ENCODE measurements at places on chromosomes 11 and 22. TPM values are rescaled to one million over a fixed set of nuclear protein-coding genes. Genes with fewer than 3 reads are reported as not detected.

GRCh38 chr11:44930588-44931302 lies 19.9 kb downstream of the TP53I11 start:
- H3K27ac ChIP-seq: no peak overlapping the region
- no peaks in the 10 kb centered on the region for H3K36me3 ChIP-seq
- no peak for DNase-seq
- no peak overlapping the region for H3K4me3 ChIP-seq
- no peaks in the 10 kb centered on the region for H3K4me1 ChIP-seq

DNA sequence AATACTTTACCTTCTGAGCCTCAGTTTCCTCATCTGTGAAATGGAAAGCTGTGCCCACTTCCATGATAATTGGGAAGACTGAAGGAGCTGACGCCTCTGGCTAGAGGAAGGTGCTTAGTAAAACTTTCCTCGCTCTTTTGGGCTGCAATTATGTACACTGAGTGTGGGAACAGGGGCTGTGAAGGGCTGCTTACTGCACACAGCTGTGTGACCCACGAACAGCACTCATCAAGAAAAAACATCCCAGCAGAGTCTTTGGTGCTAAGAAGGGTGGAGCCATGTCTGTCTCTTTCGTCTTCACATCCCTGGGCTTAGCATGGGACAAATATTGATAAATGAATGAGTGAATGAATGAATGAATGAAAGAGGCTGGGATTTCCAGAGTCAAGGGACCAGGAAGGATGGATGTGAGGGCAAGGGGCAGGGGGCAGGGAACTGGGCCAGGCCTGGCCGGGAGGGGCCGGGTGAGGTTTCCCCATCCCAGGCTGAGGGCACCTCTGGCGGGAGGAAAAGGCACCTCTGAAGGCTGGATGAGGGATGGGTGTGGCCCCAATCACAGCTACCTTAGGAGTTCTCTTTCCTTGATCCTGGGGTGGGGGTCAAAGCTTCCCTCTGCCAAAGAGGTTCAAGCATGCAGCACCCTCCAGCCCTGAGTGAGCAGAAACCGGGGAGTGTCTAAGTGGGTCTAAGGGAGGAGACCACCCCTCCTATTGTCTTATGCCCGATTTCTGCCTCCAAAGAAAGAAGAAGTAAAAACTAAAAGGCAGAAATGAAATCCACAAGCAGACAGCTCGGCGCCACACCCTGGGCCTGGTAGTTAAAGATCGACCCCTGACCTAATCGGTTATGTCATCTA lies 9.2 kb upstream of the CD5 start:
- peaks cover 64% of the 10 kb centered on the region for H3K4me1 ChIP-seq
- no peak for DNase-seq
- H3K4me3 ChIP-seq: peak overlapping the region; percentile 6
- peaks cover 4% of the 10 kb centered on the region for H3K36me3 ChIP-seq

GRCh38 chr11:71201936-71202597 lies 50.3 kb downstream of the SHANK2 start:
- no peaks in the 10 kb centered on the region for H3K27me3 ChIP-seq
- no peaks in the 10 kb centered on the region for H3K4me1 ChIP-seq
- H3K27ac ChIP-seq: no peak overlapping the region
- no peaks in the 10 kb centered on the region for H3K36me3 ChIP-seq
- no peak overlapping the region for H3K4me3 ChIP-seq

GRCh38 chr11:6695377-6695776 lies 12.2 kb upstream of the MRPL17 start:
- no peaks in the 10 kb centered on the region for H3K27me3 ChIP-seq
- H3K27ac ChIP-seq: no peak overlapping the region
- H3K36me3 ChIP-seq: peaks cover 14% of the 10 kb centered on the region
- H3K4me1 ChIP-seq: peaks cover 25% of the 10 kb centered on the region
- H3K4me3 ChIP-seq: no peak overlapping the region

GRCh38 chr11:61454520-61454919 lies 24.6 kb downstream of the SDHAF2 start:
- H3K4me3 ChIP-seq: no peak overlapping the region
- no peaks in the 10 kb centered on the region for H3K4me1 ChIP-seq
- no peak for DNase-seq
- H3K27ac ChIP-seq: no peak overlapping the region
- no peaks in the 10 kb centered on the region for H3K27me3 ChIP-seq

DNA sequence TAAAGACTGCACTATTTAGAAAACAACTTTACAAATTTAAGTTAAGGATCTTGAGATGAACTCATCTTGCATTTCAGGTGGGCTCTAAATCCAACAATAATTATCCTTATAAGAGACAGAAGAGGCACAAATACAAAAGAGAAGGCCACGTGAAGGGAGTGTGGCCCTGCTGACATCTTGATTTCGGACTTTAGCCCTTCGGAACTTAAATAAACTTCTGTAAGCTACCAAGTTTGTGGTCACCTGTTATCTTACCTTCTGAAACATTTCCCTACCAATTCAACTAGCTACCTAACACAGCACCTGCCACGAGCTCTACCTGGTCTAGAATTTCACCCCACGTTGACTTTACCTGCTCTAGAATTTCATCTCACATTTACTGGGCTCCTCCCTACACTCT lies 42.9 kb upstream of the ARHGAP32 start:
- no peaks in the 10 kb centered on the region for H3K4me1 ChIP-seq
- H3K27me3 ChIP-seq: no peaks in the 10 kb centered on the region

DNA sequence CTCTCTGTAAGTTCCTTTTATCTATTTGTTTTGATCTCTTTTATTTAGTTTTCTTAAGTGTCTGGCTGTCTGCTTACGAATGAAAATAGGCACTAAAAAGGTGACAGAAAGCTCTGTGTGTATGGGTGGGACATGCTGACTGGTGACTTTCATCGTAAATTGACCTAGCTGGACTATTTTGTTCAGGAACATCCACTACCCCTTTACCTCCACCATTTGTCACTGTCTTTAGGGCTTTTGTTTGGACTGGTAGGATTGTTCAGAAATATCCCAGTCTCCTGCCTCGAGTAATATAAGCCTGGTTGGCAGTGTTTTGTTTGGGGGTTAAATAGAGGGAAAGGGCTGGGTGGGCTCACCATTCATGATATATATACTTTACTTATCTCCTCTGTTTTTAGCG lies 20.9 kb downstream of the EMSY start:
- H3K36me3 ChIP-seq: peaks cover 37% of the 10 kb centered on the region
- no peak overlapping the region for H3K4me3 ChIP-seq
- no peaks in the 10 kb centered on the region for H3K27me3 ChIP-seq
- H3K4me1 ChIP-seq: no peaks in the 10 kb centered on the region

DNA sequence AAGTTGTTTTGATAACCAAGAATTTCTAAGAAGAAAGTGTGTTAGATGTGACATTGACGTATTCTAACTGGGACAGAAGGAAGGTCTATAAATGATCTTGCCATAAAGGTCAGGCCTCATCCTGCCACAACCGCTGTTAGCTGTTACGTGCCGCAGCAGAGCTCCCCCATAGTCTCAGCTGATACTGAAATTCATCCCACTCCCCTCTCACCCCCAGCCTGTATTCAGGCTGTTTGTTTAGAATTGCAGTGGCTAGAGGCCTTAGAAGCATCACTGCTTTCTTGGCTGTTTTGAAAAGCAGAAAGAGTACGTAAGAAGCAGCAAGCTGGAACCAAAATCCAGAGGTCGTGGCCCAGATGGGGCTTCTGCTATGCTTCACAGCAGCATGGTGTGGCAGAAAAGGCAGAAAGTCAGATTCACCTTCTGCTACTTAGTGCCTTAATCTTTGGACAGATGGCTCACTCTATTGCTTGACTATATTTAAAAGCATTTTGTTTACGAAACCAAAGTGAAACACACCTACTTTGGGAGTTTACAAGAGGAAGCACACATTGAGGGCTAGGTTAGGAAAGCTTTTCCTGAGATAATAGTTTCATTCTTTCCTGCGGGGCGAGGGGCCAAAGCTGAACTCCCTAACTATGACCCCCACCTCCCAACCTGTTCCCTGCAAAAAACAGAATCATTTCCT lies 950 bp upstream of the LAYN start:
- H3K4me1 ChIP-seq: peaks cover 30% of the 10 kb centered on the region
- H3K4me3 ChIP-seq: peak overlapping the region; percentile 23
- H3K36me3 ChIP-seq: peaks cover 5% of the 10 kb centered on the region
- peak overlapping the region; percentile 57 for H3K27ac ChIP-seq

GRCh38 chr11:126840201-126840886 lies 160.2 kb downstream of the KIRREL3 start:
- peaks cover 3% of the 10 kb centered on the region for H3K27me3 ChIP-seq
- H3K27ac ChIP-seq: no peak overlapping the region
- no peak for DNase-seq
- H3K36me3 ChIP-seq: no peaks in the 10 kb centered on the region

SPON1 gene
- 1.6 TPM for total RNA-seq

GRCh38 chr11:61700212-61700611 lies 20.0 kb downstream of the DAGLA start:
- peaks cover 44% of the 10 kb centered on the region for H3K4me1 ChIP-seq
- no peaks in the 10 kb centered on the region for H3K27me3 ChIP-seq
- no peak overlapping the region for H3K27ac ChIP-seq
- no peak overlapping the region for H3K4me3 ChIP-seq
- no peak for DNase-seq

DRAP1 gene
- 190 TPM for total RNA-seq

SLC22A9 gene
- total RNA-seq: not detected

- peak; percentile 41 for DNase-seq
- H3K4me3 ChIP-seq: peak overlapping the region; percentile 88
- H3K4me1 ChIP-seq: peaks cover 35% of the 10 kb centered on the region
- H3K36me3 ChIP-seq: peaks cover 18% of the 10 kb centered on the region
Observed at GRCh38 chr11:134252346-134253187, 585 bp downstream of the THYN1 start.

C11orf97 gene
- not detected for total RNA-seq

GRCh38 chr22:38872831-38873248 lies 824 bp upstream of the CBX6 start:
- peaks cover 48% of the 10 kb centered on the region for H3K4me1 ChIP-seq
- no peak for DNase-seq
- peak overlapping the region; percentile 80 for H3K27ac ChIP-seq
- peaks cover 5% of the 10 kb centered on the region for H3K27me3 ChIP-seq
- peaks cover 7% of the 10 kb centered on the region for H3K36me3 ChIP-seq

DNA sequence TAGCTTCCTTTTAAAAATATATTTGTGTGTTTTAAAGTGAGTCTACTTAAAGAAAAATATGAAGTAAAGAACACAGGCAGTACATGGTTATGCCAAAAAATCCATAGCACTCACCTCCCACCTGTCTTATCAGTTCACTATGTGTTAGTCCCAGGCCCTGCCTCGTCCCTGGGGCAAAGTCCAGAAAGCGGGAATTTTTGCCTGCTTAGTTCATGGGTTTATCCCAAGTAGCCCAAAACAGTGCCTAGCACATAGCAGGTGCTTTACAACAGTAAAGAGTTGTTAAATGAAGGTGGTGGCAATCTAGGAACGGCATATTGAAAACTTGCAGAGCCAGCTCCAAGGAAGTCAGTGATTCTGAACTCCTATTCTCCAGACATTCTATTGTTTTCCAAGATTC lies 154.0 kb downstream of the MN1 start:
- H3K4me3 ChIP-seq: no peak overlapping the region
- no peak overlapping the region for H3K27ac ChIP-seq
- H3K36me3 ChIP-seq: no peaks in the 10 kb centered on the region
- no peaks in the 10 kb centered on the region for H3K4me1 ChIP-seq
- H3K27me3 ChIP-seq: no peaks in the 10 kb centered on the region

DNA sequence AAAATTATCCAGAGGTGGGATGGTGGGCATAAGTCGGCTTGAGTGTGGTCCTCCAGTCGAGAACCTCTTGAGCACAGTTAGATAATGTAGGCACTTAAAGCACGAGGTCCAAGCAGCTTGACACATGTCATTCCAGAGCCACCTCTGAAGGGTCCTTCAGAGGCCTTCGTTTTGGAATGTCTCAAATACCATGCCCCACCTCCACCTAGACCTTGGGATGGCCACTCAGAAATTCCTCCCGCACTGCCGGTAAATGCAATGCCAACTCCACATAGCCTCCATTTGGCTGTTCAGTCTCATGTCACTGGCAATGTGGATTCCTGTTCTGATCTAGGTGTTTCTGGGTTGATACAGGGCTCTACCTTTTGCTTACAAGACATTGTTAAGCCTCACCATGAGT lies 43.9 kb downstream of the BDNF start:
- H3K27ac ChIP-seq: no peak overlapping the region
- H3K4me1 ChIP-seq: no peaks in the 10 kb centered on the region
- no peaks in the 10 kb centered on the region for H3K27me3 ChIP-seq

DNA sequence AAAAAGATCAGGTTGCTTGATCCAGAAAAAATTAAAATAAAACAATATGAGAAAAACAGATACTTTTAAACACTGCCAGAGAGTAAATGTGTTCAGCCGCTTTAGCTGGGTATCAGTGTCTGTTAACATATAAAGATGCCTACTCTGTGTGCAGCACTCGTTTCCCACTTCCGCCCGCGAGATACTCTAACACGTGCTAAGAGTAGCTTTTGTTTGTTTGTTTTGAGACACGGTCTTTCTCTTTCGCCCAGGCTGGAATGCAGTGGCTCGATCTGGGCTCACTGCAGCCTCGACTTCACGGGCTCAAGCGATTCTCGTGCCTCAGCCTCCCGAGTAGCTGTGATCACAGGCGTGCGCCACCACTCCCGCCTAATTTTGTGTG lies 531 bp upstream of the MEN1 start:
- peaks cover 18% of the 10 kb centered on the region for H3K36me3 ChIP-seq
- peaks cover 25% of the 10 kb centered on the region for H3K4me1 ChIP-seq
- peak overlapping the region; percentile 96 for H3K4me3 ChIP-seq
- no peaks in the 10 kb centered on the region for H3K27me3 ChIP-seq
- peak overlapping the region; percentile 94 for H3K27ac ChIP-seq

DNA sequence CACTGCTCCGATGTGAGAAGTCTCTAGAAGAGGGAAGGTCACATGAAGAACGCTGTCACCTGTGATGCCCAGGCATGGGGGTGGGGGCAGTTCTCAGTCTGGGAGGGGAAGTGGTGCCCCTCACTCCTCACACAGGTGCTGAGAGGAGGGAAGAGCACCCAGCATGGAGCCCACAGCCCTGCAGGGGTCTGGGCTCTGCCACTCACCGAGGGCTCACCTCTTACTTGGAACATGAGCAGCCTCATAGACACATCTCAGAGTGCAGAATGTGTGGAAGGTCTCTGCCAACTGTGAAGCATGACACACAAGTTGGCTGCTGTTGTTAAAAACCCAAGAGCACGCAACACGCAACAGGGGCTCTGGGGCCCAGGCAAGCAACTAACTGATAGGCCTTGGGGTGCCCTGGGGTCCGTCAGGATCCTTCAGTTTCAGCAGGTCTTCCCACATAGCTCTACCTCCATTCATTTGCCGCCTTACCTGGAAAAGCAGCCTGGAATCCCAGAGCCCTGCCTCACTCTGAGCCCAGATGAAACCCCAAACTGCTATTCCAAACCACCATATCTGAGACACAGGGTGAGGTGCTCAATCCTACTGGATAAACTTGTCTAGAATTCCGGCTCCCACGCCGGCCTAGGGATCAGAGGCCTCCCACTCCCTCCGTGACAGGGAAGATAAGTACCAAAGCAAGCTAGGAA lies 17.5 kb upstream of the TMPRSS4 start:
- no peak overlapping the region for H3K4me3 ChIP-seq
- H3K4me1 ChIP-seq: peaks cover 7% of the 10 kb centered on the region
- H3K36me3 ChIP-seq: no peaks in the 10 kb centered on the region
- no peak for DNase-seq
- no peaks in the 10 kb centered on the region for H3K27me3 ChIP-seq
- H3K27ac ChIP-seq: no peak overlapping the region

Measured in activated CD4-positive, alpha-beta T cell treated with anti-CD3 and anti-CD28 coated beads, Interleukin-2, amount 10 ng/mL, durations not matched to agents 7 days and 5 days (primary cell).